ENCODE measurements at places on chromosomes 16 and 17. TPM values are rescaled to one million over a fixed set of nuclear protein-coding genes. Genes with fewer than 3 reads are reported as not detected.

Gene ACSM5
- total RNA-seq = 0.21 TPM

DNA sequence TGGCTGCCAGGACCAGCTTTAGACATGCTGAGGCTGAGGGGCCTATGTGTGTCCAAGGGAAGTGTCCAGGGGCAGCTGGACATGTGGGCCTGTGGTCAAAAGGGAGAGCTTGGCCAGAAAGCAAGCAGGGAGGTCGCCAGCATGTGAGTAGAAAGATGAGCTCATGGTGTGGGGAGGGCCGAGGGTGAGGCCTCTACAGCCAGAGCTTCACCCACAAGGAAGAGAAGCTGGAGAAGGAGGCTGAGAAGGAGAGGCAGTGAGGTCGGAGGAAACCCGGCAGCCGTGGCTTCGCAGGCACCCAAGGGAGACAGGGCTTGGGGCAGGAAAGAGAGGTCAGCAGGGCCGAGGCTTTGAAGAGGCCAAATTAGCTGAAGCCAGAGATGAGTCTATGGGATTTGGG is 4.0 kb upstream of the HSD11B2 start:
- no peak overlapping the region for H3K27ac ChIP-seq
- no peak for DNase-seq
- H3K27me3 ChIP-seq = no peaks in the 10 kb centered on the region
- H3K4me3 ChIP-seq = no peak overlapping the region
- H3K36me3 ChIP-seq = no peaks in the 10 kb centered on the region

Gene PLA2G10
- 0.23 TPM for total RNA-seq

DNA sequence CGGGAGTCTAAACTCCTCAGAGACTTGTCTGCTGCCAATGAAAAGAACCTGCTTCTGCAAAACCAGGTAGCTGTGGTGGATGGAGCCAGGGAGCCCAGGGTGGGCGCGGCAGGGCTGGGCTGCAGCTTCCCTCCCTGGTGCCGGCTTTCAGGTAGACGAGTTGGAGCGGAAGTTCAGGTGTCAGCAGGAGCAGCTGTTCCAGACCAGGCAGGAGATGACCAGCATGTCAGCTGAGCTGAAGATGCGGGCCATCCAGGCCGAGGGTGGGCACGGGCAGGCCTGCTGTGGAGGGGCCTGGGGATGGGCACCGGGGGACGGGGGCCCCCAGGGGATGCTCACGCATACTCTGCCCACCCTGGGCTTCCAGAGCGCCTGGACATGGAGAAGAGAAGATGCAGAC is 3.2 kb upstream of the RAC3 start:
- peaks cover 17% of the 10 kb centered on the region for H3K4me1 ChIP-seq
- no peak overlapping the region for H3K4me3 ChIP-seq
- H3K27me3 ChIP-seq = no peaks in the 10 kb centered on the region
- DNase-seq = no peak

Gene CCDC40
- total RNA-seq = 18.0 TPM

- peaks cover 46% of the 10 kb centered on the region for H3K4me1 ChIP-seq
- H3K4me3 ChIP-seq = no peak overlapping the region
- H3K27ac ChIP-seq = no peak overlapping the region
- no peaks in the 10 kb centered on the region for H3K27me3 ChIP-seq
Observed at GRCh38 chr17:82006468-82007227, 16.0 kb downstream of the CENPX start.

Gene KRTAP2-2
- not detected for total RNA-seq

GRCh38 chr16:3020604-3021448 is 658 bp downstream of the TNFRSF12A start:
- peak; percentile 69 for DNase-seq
- peak overlapping the region; percentile 94 for H3K4me3 ChIP-seq
- H3K27me3 ChIP-seq = no peaks in the 10 kb centered on the region
- H3K36me3 ChIP-seq = peaks cover 9% of the 10 kb centered on the region
- H3K27ac ChIP-seq = peak overlapping the region; percentile 99

Gene ACD
- total RNA-seq = 34.9 TPM

DNA sequence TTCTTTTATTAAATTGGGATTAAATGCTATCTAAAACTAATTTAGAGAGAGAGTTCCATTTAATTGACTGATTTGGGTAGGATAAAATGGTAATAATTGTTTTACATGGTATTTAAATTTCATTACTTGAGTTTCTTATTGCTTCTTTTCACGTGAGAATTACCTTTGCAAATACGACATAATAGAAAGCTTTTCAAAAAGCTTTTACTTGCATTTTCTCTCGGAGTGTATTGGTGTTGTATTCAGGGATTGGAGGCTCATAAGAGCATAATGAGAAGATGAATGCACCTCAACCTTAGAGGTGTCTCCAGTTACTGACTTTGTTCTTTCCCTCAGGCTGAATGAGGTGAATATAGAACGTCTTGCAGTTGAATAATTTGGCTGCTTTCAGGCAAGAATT is 67.4 kb upstream of the CPHXL start:
- H3K4me1 ChIP-seq = no peaks in the 10 kb centered on the region
- no peaks in the 10 kb centered on the region for H3K27me3 ChIP-seq
- H3K36me3 ChIP-seq = no peaks in the 10 kb centered on the region
- no peak overlapping the region for H3K27ac ChIP-seq

DNA sequence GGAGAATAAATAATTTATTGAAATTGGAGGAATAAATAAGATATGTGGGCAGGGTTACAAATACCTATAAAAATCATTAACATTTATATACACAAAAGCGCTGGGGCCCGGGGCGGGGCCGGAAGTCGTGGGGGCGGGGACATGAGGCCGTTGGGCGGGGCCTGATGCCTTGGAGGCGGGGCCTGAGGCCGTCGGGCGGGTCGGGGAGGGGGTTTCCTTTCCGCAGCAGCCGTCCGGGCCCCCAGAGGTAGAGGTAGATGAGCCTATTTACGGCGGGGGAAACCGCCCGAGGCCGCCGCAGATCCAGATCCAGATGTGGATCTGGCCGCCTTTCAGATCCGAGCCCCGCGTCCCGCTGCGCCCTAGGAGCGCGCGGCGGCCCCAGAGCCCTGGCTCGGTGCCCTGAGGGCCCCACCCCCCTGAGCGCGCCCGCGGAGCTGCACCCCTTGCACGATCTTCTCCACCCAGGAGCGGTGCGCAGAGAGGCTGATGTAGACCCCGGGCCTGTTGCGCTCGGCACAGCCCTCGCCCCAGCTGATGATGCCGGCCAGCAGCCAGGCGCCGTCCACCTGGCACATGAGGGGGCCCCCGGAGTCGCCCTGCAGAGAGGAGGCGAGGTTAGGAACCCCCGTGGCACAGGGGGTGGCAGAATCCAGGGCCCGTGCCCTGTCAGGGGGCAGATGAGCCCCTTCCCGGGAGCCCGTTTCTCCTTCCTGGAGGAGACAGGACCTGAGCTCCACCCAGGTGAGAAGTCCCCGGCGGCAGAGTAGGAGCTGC is 5.1 kb downstream of the PRSS22 start:
- H3K27me3 ChIP-seq = no peaks in the 10 kb centered on the region
- no peaks in the 10 kb centered on the region for H3K36me3 ChIP-seq
- H3K4me1 ChIP-seq = peaks cover 24% of the 10 kb centered on the region
- no peak overlapping the region for H3K4me3 ChIP-seq
- DNase-seq = no peak
- H3K27ac ChIP-seq = peak overlapping the region; percentile 70

- H3K4me1 ChIP-seq = no peaks in the 10 kb centered on the region
- H3K36me3 ChIP-seq = peaks cover 16% of the 10 kb centered on the region
- H3K4me3 ChIP-seq = no peak overlapping the region
- H3K27ac ChIP-seq = no peak overlapping the region
- no peaks in the 10 kb centered on the region for H3K27me3 ChIP-seq
Observed at GRCh38 chr17:46033392-46033791, 34.3 kb downstream of the STH start.

DNA sequence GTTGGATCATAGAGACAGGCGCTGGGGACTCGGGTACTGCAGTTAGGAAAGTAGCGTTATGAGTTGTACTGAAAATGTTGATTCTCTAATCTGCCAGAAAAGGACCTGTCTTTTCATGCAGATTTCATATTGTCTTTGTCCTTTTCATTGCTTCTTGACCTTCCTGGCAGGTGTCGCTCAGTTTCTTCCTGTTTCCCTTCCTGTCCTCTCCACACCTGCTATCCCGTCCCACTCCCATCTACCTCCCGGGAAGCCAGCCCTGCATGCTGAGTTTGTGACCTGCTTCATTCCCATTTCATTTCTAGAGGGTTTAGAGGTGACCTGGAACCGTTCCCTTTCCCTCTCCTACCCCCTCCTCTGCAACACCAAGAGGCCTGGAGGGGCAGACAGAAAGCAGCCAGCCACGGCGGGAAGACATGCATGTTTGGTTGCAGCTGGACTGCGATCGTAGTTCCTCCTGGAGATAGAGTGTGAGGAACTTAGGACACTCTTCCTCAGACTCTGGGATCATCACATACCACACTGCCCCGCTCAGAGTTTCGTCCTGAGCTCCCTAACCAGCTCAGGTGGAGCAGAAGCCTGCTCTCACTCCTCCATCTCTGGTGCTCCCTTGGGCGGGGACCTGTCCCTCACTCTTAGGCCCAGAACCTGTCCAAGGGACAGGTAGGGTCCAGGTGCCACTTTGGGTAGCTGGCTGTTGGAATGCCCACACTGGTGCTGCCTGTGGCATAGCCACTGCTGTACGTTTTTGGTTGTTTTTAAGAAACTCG is 23.9 kb upstream of the ARHGAP23 start:
- no peak overlapping the region for H3K4me3 ChIP-seq
- no peaks in the 10 kb centered on the region for H3K27me3 ChIP-seq
- H3K36me3 ChIP-seq = no peaks in the 10 kb centered on the region
- no peaks in the 10 kb centered on the region for H3K4me1 ChIP-seq

Gene PTX4
- not detected for total RNA-seq

- DNase-seq = no peak
- H3K36me3 ChIP-seq = no peaks in the 10 kb centered on the region
- H3K27me3 ChIP-seq = no peaks in the 10 kb centered on the region
Observed at GRCh38 chr17:18772471-18772870, 8.5 kb upstream of the TVP23B start.

GRCh38 chr16:57069053-57069452 is 23.3 kb upstream of the CPNE2 start:
- no peak overlapping the region for H3K27ac ChIP-seq
- H3K4me1 ChIP-seq = no peaks in the 10 kb centered on the region
- H3K27me3 ChIP-seq = no peaks in the 10 kb centered on the region
- DNase-seq = no peak

Gene TPSG1
- total RNA-seq = 4.6 TPM

DNA sequence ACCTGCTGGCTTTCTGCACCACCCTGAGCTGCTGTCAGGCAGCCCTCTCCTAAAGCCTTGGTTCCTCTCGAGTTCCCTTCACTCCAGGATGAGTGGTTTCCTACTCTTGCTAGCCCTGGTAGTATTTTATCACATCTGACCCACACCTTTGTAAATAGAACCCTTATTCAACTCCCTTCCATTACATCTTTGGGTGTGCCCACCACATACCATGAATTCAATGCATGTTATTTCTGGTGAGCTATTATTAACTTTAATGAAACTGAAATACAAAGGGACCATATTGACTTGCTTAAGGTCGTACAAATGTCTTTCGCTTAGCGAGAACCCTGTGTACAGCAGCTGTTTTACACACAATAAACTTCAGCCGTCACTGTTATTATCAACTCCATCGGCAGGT is 521.3 kb downstream of the GRIN2A start:
- H3K27me3 ChIP-seq = 0 out of 2 replicates have a peak, but pooled peaks cover 2% of the 10 kb centered on the region
- DNase-seq = no peak
- H3K36me3 ChIP-seq = no peaks in the 10 kb centered on the region
- no peak overlapping the region for H3K4me3 ChIP-seq

DNA sequence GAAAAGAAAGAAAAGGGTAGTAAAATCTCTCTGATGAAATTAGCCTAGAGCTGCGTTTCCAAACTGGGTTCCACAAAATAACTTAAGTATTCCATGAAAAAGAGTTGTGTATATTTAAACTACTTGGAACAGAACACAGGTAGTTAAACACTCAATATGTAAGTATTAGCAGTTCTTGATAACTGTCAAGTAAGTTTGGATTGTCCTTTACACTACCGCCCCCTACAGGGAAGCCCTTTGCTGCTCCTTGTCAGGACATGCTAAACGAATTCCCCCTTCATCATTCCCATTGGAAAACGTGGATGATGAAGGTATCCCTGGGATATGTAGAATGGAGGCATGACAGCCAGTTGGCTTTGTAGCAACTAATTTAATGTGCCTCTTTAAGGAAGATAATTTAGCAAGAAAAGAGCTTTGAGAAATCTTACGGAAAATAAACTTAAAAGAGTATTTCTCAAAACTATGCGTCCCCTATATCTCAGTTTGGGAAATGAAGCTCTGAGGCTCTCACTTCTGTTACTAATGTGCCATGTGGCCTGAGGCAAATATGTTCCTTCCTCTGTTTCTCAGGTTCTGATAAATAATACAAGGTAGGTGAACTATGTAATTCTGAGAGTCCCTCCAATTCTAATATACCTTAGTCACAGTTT is 18.8 kb downstream of the NCBP3 start:
- H3K4me1 ChIP-seq = no peaks in the 10 kb centered on the region
- no peak overlapping the region for H3K4me3 ChIP-seq
- no peak overlapping the region for H3K27ac ChIP-seq
- peak; percentile 43 for DNase-seq
- no peaks in the 10 kb centered on the region for H3K27me3 ChIP-seq

Gene TM4SF5
- not detected for total RNA-seq

GRCh38 chr16:31569360-31569717 is 41.6 kb downstream of the AHSP start:
- DNase-seq = no peak
- no peak overlapping the region for H3K4me3 ChIP-seq

Gene TBX6
- total RNA-seq = 0.46 TPM

DNA sequence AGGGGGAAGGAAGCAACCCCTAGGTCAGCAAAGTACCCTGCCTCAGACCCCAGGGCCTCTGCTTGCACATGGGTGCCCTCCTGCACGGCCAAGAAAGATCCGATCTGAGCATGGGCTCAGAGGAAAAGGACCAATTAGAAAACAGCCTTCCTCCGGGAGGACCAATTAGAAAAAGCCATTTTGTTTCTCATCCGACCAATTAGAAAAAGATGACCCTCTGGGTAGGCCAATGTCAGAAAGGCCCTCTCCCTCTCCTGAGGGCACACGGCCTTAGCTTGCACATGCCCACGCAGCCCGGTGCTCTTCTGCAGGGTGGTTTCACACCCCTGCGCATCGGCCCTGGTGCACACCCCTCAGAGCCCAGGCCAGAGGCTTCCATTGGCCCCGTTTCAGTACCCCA is 5.1 kb upstream of the CISD3 start:
- no peaks in the 10 kb centered on the region for H3K36me3 ChIP-seq
- H3K4me1 ChIP-seq = peaks cover 4% of the 10 kb centered on the region
- no peak overlapping the region for H3K4me3 ChIP-seq
- no peak overlapping the region for H3K27ac ChIP-seq

- no peaks in the 10 kb centered on the region for H3K27me3 ChIP-seq
- no peaks in the 10 kb centered on the region for H3K36me3 ChIP-seq
- no peak overlapping the region for H3K27ac ChIP-seq
Observed at GRCh38 chr17:49556223-49556943, 19.3 kb upstream of the NXPH3 start.

Gene SLC6A2
- 0.10 TPM for total RNA-seq

All from Panc1 (cell line).